Vein endothelial cell (primary cell): ENCODE measurements at places on chromosomes 5 and 9. TPM values are rescaled to one million over a fixed set of nuclear protein-coding genes. Genes with fewer than 3 reads are reported as not detected.

Gene PCDHB3
- total RNA-seq: 0.57 and 0.65 TPM in 2 replicates

Gene ZNF354C
- 5.6 and 6.4 TPM in 2 replicates for total RNA-seq

Gene IFNA2
- total RNA-seq: not detected in 2 replicates

Gene CAPSL
- total RNA-seq: not detected in 2 replicates

Gene GLRA1
- total RNA-seq: not detected in 2 replicates

Gene FGF10
- not detected in 2 replicates for total RNA-seq

Gene CDKN2B-AS1
- 4.2 TPM in 2 replicates for total RNA-seq

Gene IFNK
- not detected in 2 replicates for total RNA-seq

Gene SLC36A3
- not detected in 2 replicates for total RNA-seq

Gene PRELID2
- total RNA-seq: 17.0 and 19.6 TPM in 2 replicates

Gene SUSD3
- total RNA-seq: 0.98 TPM in 1 of 2 replicates, not detected in the other

Gene SNCB
- total RNA-seq: 0.57 TPM in 1 of 2 replicates, not detected in the other

Gene ECM2
- under 0.01 TPM in 1 of 2 replicates, not detected in the other for total RNA-seq

Gene SLC36A1
- total RNA-seq: 5.6 and 10.3 TPM in 2 replicates

Gene MVB12B
- total RNA-seq: 10.1 and 17.3 TPM in 2 replicates

Gene AFAP1L1
- total RNA-seq: 98.3 and 130 TPM in 2 replicates

Gene HMHB1
- total RNA-seq: not detected in 2 replicates

Gene SKP2
- total RNA-seq: 23.2 and 46.0 TPM in 2 replicates

Gene CD274
- total RNA-seq: 26.7 and 30.4 TPM in 2 replicates

Gene HAVCR2
- under 0.01 and 0.67 TPM in 2 replicates for total RNA-seq

Gene CDC20B
- under 0.01 and 0.19 TPM in 2 replicates for total RNA-seq
